ENCODE measurements at places on chromosomes 4 and X.

DNA sequence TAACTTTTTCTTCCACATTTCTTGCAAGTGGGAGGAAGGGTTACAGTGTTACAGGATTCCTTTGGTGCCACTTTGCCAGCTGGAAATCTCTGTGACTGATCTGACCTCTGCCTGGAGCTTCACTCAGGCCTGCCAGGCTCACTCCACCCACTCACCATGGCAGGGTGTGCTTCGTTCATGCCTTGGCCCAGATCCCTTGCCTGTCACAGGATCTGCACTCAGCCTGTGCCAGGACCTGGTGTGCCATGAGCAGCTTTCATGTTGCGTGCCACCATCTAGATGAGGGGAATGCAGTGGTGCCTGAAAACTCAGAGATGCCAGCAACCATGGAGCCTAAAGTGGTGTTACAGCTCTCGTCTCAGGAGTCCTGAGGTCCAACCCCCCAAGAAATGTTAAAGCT lies 2596.4 kb downstream of the PCDH7 start:
- DNase-seq = no peak

DNA sequence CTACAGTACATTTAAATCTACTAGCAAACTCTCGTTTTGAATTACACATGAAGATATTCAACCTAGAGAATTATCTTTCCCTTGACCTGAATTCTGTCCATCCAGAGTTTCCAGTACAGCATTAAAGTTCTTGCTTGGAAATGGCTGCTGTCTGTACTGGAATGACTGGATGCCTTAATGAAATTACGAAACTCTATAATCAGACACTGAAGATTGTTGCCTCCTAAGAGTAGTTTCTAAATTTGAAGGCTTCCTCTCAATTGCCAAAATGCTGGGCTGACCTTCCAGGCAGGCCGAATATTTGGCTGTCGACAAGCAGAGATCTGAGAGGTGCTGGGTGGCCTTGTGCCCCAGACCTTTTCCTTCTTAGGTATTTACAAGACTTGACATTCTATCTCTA lies 215.1 kb upstream of the GPC4 start:
- DNase-seq = no peak

- no peak for DNase-seq
These were observed 1.2 kb downstream of the CYBB start for GRCh38 chrX:37781081-37781480.

GRCh38 chr4:94827481-94828110 lies 69.8 kb downstream of the BMPR1B start:
- DNase-seq = no peak

DNA sequence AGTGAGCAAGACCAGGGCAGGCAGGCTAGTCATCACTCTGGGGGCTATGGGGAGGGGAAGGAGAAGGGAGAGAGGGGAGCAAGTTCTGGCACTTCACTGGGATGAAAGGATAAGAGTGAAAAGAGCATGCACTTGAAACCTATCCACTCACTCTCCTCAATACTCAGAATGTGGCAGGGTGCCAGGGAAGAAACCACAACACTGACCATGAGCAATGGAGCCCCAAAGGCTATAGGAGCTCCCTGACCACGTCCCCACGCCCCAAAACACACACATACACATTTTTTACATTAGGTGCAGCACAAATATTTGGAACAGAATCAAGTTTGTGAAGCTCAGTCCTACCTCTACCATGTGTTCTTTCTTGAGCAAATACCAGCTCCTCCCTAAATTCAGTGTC lies 132.2 kb downstream of the IDS start:
- DNase-seq = no peak

DNA sequence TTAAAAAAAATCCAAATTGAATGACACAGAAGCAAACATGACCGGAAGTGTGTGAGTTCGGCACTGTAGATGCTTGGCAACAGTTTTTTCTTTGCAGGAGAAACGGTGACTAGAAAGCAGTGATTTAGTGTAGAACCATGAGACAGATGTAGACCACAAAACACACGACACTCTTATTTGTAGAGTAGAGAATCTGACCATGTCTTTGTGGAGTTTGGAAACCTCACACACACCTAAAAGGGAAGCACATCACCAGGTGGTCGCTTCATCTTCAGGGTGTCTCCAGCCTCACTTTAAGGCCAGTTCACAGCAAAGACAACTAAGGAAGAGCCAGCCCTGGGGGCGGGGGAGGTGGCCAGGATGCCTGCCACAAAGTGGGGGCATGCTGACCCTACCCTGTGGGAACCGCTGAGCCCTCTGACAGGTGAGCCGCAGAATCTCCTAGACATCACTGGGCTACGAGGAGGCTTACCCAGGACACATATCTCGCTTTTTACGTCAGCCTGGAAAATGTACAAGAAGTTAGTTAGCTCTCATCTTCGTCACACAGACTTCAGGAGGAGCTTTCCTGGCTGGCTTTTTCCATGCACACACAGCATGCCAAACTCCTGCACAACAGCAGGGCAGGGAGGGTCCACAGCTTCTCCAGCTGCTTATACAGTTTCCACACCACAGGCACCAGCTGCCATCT lies 64.4 kb upstream of the PDLIM3 start:
- no peak for DNase-seq

DNA sequence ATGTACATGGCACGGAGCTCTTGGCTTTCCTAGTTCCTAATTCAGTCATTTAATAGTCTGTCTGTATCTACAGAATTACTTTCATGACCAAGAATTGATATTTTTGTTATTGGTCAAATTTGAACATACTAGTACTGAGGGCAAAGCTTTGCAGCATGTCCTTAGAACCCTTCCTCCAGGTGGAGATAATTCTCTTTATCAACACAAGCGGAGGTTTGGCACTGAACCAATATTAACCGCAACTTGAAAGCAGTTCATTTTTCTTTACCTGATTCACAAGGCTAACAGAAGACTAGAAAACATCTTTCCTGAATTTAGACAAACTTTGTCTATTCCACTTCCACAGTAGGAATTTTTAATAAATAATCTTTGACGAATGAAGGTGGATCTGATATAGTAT lies 73.8 kb downstream of the TACR3 start:
- DNase-seq = no peak

- DNase-seq = no peak
These were observed 28.1 kb upstream of the MAMLD1 start for GRCh38 chrX:150334981-150335380.

DNA sequence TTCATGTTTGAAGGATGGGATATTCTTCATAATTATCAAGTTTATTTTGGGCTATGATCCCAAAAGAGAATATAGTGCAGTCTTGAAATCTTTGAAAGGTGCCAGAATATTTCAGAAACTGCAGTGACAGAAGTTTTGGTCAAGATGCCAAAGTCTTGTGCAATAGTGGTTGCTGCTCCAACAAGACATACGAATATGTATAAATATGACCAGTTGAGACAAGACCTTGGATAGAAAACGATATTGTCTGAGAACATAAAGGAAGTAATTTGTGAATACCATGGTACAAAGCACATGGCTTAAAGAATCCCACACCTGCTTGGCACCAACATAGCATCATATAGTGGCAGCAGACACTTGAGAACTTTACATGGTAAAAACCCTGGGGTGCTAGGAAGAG lies 48.6 kb upstream of the AMELX start:
- DNase-seq = no peak

- DNase-seq = no peak
These were observed 64.8 kb downstream of the CBR4 start for GRCh38 chr4:168945291-168945690.

DNA sequence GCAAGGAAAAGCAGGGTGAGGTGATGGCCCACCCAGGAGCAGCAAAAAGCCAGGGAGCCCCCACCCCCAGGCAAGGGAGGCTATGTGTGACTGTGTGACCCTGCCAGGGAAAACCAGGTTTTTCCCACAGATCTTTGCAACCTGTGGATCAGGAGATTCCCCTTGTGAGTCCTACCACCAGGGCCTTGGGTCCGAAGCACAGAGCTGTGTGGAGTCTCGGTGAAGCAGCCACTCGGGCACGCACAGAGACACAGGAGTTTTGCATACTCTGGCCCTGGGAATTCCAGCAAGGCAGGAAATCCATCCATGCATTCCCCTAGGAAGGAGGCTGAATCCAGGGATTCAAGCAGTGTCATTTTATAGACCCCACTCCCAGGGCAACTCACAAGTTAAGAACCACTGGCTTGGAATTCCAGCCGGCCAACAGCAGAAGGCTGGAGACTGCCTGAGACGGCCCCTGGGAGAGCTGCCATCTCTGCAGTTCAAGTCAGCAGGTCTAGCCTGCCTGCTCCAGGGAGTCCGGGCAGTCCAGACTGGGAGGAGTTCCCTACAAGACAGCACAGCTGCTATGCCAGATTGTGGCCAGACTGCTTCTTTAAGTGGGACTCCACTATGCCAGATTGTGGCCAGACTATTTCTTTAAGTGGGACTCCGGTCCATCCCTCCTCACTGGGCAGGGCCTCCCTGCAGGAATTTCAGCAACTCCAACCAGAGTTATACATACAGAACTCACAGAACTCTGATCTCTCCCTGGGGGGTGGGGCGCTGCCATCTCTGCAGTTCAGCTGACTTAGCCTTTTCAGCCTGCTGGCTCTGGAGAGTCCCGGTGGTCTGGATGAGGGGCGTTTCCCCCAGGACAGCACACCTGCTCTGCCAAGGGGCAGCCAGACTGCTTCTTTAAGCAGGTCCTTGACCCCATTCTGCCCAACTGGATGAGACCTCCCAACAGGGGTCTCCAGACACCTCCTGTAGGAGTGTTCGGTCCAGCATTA lies 85.1 kb upstream of the ADAD1 start:
- DNase-seq = no peak

- DNase-seq = no peak
These were observed 11.3 kb downstream of the PNCK start for GRCh38 chrX:153662266-153662665.

DNA sequence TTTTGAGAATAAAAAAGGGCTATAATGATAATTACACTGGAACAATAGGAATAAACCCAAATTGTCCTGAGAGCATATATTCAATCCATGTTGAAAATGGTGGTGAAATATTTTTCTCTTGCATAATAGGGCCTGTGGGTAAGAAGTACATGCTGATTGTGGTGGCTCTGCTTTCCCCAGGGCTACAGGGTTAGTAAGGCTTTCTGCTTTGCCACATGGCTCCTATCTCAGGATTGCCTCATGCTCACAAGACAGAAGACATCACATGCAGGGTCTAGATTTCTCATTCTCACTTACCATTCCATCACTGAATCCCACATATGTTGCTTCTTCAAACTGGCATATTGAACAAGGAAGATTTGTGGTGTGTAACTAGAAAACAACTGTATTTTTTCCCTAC lies 12.4 kb upstream of the VEGFC start:
- DNase-seq = no peak

- DNase-seq = no peak
These were observed 853.8 kb downstream of the ADGRL3 start for GRCh38 chr4:62053974-62054373.

GRCh38 chr4:139977838-139978609 lies 176.0 kb downstream of the MAML3 start:
- no peak for DNase-seq

- DNase-seq = no peak
These were observed 1509.4 kb downstream of the TECRL start for GRCh38 chr4:62899646-62900364.

- no peak for DNase-seq
These were observed 238.1 kb upstream of the DIAPH2 start for GRCh38 chrX:96446524-96446923.

DNA sequence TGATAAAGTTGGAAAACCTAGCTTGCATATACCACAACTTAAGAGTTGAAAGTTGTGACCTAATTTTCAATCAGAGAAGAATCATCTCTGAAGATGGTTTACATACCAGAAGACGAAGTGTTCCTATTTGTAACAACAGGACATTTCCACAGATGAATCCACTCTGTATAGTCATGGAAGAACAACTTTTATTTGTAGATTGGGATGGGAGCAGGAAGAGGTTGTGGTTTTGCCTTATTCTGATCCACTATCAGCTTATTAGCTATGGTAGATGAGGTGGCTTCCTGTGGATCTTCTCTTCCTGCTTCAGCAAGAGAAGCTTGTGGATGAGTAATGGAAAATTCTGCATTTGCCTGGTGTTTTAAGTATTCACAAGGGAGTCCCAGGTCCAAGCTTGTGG lies 18.6 kb upstream of the SUPT20HL1 start:
- DNase-seq = no peak

DNA sequence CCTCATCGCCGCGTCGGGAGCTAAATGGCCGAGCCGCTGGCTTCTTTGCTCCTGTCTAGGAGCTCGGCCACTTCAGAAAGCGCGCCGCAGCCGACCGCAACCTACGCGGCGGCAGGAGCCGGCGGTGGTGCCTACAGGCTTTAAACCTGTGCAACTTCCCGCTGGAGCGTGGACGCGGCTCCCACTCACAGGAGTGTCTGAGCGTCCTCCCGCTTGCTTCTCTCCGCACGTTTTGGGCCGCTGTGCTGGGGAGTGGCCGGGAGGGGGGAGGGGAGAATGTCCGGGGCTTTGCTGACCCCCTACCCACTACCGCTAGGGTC lies 1.0 kb downstream of the NHSL2 start:
- DNase-seq = no peak

- DNase-seq = no peak
These were observed 180.6 kb downstream of the OPHN1 start for GRCh38 chrX:68252664-68253063.

- no peak for DNase-seq
These were observed 17.4 kb downstream of the FAM9C start for GRCh38 chrX:13026877-13027652.

- DNase-seq = no peak
These were observed 5.1 kb upstream of the ING2 start for GRCh38 chr4:183499801-183500200.

DNA sequence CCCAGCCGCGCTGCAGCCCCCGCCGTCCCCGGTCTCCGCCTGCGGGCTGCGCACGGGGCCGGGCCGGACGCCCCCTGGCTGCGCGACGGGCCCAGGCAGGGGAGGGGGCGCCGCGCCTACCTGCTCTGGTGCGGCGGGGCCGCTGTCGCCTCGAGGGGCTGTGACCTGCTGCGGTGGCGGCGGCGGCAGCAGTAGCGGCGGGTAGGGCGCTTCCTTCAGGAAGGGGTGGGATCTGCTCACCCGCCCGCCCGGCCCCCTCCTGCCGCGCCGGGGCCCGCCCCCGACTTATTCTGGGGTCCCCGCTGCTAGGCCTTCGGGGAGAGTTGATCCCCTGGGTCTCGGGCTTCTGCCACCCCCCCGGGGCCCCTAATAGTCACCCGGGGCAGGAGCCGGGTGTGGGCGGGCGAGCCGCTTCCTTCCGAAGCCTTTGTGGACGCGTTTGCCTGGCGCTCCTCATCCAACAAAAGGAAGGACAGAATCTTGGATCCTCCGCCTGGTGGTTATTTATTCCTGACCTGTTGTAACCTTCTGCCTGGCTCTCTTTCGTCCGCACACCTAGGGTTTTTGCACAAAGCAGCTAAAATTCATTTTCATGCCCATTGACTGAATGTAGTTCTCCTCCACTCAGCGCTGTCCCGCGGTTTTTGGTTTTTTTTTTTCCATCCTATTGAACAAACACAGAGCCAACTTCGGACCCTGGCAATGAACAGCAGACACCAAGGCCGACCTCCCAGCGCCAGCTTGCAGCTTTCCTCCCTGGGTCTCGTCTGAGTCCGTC lies at the start of gene TMEM150C:
Gene TMEM150C, minus strand, starts transcription at position 203 of the 778 bp plus-strand sequence. CDS start 57,331 bp downstream, outside the sequence.
- no peak for DNase-seq

- no peak for DNase-seq
These were observed 230.3 kb upstream of the PGRMC2 start for GRCh38 chr4:128517739-128518510.

- no peak for DNase-seq
These were observed 6.8 kb upstream of the CXCL2 start for GRCh38 chr4:74105656-74106280.
